Activated effector memory CD4-positive, alpha-beta T cell treated with Interleukin-2 at 50 U/mL for 16 hours (primary cell): ENCODE measurements at places on chromosomes 16 and 17.
A peak's percentile ranks its signal among the peaks of the same experiment; 100 is the strongest.

GRCh38 chr17:38893607-38894006, 23.7 kb downstream of the LASP1 start:
- no peak for DNase-seq

DNA sequence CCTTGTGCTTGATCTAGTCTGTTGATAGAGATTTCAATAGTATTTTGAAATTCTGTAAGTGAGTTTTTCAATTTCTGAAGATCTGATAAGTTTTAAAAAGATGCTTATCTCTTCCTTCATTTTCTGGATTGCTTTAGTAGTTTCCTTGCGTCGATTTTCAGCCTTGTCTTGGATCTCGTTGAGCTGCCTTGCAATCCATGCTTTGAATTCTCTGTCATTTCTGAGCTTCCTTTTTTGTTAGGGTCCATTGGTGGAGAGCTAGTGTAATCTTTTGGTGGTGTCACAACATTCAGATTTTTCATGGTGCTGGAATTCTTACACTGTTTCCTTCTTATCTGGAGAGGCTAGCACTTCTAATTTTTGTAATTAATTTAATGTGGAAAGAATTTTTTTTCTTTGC, 61.1 kb downstream of the SLFN11 start:
- no peak for DNase-seq

GRCh38 chr16:85426806-85427205, 186.3 kb upstream of the GSE1 start:
- no peak for DNase-seq

DNA sequence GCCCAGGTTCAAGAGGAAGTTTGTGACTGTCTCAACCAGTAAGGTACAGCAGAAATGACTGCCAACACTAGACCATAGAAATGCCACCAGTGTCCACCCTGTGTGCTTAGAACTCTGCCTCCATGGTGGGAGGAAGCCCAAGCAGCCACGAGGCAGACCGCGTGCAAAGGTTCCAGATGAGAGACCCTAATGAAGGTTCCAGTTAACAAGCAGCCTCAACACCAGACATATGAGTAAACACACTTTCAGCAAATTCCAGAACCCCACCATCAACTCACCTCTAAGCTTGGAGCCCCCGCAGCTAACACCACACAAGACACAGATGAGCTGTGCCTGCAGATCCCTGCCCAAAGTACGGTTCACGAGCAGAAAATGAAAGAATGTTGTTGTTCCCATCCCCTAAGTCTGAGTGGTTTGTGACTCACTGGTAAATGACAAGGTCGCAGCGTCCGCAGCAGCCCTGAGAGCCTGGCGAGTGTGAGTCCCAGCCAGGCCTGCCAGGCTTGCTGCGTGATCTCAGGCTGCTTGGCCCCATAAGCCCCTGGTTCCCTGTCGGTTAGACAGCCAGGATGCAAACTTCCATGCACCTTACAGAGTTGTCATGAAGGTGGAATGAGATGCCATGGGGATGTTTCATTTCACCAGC, 193.7 kb downstream of the C16orf95 start:
- no peak for DNase-seq

GRCh38 chr16:78515421-78515820, 416.0 kb downstream of the WWOX start:
- DNase-seq = no peak

GRCh38 chr16:9428355-9429005, 337.0 kb downstream of the HAPSTR1 start:
- no peak for DNase-seq

DNA sequence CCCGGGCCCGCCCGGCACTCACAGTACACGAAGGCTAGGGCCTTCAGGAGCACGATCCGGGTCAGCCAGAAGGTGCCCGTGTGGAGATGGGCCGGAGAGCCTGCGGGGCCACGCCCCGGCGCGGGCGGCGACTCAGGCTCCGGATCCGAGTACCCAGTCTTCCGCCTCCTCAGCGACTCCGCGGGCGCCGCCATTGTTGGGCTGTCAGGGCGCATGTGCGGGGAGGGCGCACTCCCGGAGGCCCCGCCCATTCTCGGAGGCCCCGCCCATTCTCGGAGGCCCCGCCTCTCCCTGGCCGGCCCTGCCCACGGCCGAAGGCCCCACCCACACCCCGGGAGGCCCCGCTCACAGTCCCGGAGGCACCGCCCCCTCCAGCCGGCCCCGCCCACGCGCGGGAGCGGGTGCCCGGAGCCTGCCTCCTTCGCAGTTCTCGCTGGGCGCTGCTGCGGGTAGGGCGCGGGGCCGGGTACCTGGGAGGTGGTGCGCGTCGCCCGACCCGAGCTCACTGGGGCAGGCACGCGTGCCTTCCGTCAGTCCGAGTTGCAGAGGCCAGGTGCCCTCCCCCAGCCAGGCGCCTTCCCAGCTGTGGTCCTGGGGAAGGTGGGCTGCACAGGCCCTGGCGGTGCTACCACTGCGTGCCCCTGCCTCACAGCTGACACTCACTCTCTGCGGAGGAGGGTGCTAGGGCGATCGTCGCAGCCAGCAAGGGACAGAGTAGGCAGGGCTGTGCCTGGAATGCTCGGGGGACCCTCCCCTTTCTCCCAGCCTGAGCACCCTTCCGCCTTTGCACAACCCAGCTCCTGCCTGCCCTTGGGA, at the start of gene LMF1:
LMF1 (minus strand) TSS at position 219 of the 816 bp plus-strand sequence; CDS start at position 215, 4 bp downstream.
- DNase-seq = peak; percentile 96

GRCh38 chr16:49528866-49529288, 155.3 kb downstream of the C16orf78 start:
- no peak for DNase-seq

DNA sequence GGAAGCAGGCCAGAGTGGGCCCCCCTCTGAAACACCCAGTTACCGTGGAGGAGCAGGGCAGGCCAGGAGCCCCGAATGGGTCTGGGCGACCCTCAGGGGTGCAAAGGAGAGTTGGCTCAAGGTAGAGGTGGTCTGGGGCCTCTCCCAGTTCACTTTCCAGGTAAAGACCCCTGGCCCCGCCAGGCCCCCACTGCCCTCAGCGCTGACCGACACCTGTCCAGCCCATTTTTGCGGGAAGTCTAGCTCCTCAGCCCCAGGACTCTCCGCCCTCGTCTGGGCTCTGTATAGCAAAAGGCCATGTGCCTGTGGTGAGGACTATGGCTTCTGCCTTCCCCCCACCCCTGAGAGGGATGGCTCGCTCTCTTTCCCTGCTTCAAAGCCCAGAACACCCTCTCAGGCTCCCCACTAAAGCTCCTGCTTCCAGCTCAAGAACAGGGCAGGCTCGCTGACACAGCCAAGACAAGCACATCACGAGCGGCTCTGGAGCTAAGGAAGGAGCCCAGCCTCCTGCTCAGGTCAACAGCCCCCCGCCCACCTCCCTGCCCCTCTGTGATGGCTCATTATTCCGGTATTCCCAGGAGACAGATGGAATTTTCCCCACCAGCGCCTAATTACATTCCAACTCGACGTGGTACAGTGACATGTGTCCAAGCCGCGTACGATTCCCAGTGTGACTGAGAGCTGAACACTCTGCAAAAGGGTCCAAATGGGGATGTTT, 59.4 kb downstream of the RTN4RL1 start:
- no peak for DNase-seq

GRCh38 chr17:50304781-50305404, 30.6 kb downstream of the TMEM92 start:
- DNase-seq = no peak

DNA sequence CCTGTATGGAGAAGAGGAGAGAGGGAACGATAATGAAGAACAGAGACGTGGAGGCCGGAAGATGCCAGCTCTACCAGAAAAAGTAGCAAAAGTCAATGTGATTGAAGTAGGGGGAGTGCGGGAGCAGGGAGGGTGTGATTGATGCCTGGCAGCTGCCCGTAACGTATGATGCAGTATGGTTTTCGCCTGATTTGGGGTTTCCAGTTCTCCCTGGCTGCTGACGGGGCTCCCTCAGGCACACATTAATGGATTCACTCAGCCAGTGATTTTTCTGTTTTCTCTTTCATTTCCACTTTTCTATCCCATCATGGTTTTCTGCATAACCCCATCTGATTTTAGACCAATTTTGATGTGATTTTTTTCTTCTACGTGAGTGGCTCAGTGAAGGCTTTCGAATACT, 62.1 kb downstream of the PRKCA start:
- DNase-seq = no peak

DNA sequence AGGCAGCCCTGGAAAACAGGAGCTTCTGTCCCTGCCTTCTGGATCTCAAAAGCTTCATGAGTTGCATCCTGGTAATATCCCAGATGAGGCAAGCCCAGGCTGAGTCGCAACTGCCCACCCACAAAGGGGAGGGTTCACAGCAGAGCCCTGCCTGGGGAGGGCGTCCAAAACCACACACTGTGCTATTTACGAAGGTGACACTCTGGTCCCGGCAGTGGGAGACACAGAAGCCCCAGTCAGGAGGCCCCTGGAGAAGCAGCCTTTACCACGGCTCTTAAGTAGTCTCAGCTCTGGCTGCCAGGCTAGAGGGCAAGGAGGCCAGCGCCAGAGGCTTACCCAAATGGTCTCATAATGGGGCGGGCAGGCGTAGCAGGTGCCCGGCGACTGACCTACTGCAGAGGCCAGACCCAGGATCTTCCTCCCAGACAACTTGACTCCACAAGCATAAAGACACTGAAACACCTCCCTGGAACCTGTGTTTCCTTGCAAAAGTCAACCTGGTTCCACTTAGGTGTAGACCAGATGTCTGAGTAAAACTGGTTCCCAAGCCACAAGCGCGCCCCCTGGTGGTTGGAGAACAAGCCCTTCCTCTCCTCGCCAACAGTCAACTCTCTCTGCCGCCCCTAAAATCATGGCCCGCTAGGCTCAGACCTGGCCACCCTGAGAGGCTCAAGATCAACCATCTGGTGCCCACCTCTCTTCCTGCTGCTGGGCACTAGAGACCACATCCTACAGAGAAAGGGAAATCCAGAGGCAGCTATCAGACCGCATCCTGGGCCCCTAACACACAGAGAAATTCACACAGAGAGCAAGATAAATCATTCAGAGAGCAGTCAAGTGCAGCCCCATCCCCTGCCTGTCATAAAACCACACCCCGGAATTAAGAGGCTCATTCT, 5.2 kb downstream of the AXIN2 start:
- peak; percentile 79 for DNase-seq

DNA sequence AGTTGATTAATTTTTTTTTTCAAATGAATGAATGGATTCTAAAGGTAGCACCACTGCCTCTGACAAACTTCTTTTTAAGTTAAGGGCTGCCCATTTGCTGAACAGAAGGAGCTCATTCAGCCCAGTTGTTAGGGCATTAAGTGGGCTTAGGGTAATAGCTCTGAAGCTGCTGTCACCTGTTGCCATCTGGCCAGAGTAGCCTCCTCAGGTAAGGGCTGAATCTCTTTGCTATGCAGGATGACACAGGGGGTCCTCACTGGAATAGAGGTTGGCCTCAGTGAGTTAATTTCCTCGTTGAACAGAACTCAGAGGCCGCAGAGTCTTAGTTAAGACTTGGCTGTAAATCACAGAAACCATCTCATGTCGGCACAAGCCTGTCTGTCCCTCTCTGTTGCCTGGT, 232.8 kb downstream of the CCDC182 start:
- no peak for DNase-seq

- peak; percentile 49 for DNase-seq
Observed at GRCh38 chr16:89122322-89122851, 28.7 kb downstream of the ACSF3 start.

- peak; percentile 80 for DNase-seq
Observed at GRCh38 chr16:30472328-30472942, at the start of gene ITGAL. Gene ITGAL, plus strand, starts transcription at chr16:30472742. Its CDS starts 96 bp downstream, at chr16:30472838.

DNA sequence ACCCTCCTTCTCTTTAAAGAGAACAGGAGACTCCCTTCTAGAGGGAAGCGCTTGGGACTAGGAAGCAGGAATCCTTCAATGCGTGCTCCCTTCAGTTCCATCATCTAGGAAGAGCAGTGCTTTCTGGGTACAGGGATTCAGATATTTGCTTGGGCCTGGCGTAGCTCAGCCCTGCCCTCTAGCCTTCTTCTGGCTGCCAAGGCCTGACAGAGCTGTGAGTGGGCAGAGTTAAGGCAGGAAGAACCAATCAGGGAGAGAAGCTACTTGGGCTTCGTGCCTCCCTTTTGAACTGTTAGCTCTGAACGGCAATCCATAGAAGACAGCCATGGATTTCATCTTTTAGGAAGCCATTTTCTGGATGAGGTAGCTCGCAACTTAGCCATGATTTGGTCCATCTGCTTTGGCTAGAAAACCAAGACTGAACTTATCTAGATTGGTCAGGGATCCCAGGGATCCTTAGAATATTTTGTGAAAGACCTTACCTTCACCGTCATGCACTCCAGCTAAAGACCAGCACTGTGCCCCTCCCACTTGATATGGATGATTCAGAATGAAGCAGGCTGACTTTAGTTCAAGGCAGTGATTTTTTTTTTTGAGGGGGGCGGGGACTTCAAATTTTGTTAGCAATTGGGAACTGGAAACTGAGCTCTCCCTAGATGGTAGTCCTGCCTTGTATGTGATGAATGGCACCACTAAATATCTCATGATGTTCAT, 2.5 kb upstream of the CORO6 start:
- DNase-seq = no peak

DNA sequence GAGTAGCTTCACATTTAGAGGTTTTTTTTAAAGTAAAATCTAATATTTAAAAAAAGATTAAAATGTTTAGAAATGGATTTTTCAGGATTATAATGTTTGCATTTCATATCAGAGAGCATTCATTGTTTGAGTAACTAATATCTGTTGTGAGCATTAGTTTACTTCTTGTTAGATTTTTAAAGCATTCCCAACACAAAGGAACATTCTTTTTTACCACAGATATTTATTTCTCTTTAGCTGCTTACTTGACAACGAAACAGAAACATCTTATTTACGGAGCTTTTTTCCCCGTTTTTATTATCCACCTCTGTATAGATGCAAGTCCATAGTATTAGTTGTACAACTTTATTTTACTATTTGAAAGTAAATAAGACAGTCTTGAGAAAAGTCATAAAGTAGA, 53.0 kb downstream of the NFAT5 start:
- DNase-seq = no peak

GRCh38 chr17:1275205-1275961, 4.1 kb upstream of the TRARG1 start:
- no peak for DNase-seq

DNA sequence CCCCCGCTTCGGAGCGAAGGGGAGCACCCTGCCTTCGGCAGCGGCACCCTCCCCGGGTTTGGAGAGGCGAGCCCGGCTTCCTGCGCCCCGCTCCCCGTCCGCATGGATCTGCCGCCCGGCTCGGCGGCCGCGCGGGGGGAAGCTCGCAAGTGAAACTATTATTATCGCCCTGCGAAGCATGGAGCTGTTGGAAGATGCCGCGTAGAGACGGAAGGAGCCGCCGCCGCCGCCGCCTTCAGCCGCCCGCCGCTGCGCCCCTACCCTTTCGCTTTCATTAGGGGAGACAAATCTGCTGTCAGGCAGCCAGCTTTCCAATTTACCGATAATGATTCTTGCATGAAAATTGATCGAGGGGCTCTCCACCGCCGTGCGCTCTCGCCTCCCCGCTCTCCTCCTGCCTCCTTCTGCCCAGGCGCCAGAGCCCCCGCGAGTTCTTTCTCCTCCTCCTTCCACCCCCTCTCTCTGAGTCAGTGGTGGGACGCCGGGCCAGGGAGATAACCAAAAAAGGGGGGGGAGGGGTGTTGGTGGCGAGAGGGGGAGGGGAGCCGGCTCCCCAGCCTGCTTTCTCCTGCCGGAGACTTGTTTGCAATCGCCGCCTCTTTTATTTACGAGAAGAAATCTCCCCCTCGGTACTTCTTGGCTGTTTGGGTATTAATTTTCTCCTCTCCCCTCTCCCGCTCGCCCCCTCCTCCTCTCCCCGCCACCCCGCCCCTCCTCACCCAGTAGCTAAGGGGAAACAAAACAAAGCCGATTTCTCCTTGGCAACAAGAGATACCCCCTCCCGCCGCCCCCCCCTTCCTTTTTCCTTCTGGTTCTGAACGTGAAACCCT, 58.0 kb upstream of the GSE1 start:
- DNase-seq = peak; percentile 45
